ENCODE measurements at places on chromosomes 12 and 14. TPM values are rescaled to one million over a fixed set of nuclear protein-coding genes. Genes with fewer than 3 reads are reported as not detected.

GRCh38 chr12:94079566-94080340 is 68.6 kb upstream of the PLXNC1 start:
- no peaks in the 10 kb centered on the region for H3K4me1 ChIP-seq
- H3K27me3 ChIP-seq = peaks cover 3% of the 10 kb centered on the region
- no peaks in the 10 kb centered on the region for H3K36me3 ChIP-seq
- no peak for DNase-seq

DNA sequence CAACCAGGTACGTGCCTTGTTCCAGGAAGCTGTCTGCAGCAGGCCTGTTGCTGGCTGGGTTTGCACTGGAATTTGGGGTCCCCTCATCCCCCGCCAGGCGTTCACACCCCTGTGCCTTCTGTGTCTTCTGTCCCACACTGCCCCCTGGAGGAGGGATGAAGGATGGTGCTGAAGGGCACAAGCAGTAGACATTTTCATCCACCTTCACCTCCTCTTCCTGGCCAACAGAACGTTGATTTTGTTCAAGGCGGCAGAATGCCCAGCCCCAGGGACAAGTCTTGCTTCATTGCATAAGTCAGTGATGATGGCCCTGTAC is 122.1 kb downstream of the CALM1 start:
- no peaks in the 10 kb centered on the region for H3K27me3 ChIP-seq
- H3K36me3 ChIP-seq = no peaks in the 10 kb centered on the region
- DNase-seq = no peak
- no peak overlapping the region for H3K27ac ChIP-seq
- H3K4me3 ChIP-seq = no peak overlapping the region
- H3K4me1 ChIP-seq = peaks cover 11% of the 10 kb centered on the region

GRCh38 chr14:76235628-76236027 is 83.9 kb downstream of the GPATCH2L start:
- DNase-seq = no peak
- H3K27ac ChIP-seq = no peak overlapping the region
- no peaks in the 10 kb centered on the region for H3K4me1 ChIP-seq
- H3K27me3 ChIP-seq = no peaks in the 10 kb centered on the region
- no peaks in the 10 kb centered on the region for H3K36me3 ChIP-seq

The LYZ gene
- total RNA-seq = not detected

DNA sequence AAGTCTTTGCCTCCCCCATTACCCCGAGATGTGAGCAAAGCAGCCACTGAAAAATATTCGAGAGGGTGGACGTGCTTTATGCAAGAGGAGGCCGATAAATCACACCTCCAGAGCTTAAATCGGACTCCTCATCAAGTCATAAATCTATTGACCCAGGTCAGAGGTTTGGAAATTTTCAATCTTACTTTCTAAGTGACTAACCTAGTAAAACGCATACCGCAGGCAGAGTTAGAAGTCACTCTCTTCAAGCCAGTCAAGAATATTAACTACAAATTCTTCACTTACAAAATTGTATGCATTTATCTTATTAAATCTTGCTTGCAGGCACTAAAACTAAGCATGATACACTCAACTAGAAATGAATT is 34.9 kb downstream of the GPHB5 start:
- H3K4me1 ChIP-seq = no peaks in the 10 kb centered on the region
- H3K4me3 ChIP-seq = no peak overlapping the region
- H3K27me3 ChIP-seq = no peaks in the 10 kb centered on the region
- DNase-seq = no peak
- no peaks in the 10 kb centered on the region for H3K36me3 ChIP-seq

DNA sequence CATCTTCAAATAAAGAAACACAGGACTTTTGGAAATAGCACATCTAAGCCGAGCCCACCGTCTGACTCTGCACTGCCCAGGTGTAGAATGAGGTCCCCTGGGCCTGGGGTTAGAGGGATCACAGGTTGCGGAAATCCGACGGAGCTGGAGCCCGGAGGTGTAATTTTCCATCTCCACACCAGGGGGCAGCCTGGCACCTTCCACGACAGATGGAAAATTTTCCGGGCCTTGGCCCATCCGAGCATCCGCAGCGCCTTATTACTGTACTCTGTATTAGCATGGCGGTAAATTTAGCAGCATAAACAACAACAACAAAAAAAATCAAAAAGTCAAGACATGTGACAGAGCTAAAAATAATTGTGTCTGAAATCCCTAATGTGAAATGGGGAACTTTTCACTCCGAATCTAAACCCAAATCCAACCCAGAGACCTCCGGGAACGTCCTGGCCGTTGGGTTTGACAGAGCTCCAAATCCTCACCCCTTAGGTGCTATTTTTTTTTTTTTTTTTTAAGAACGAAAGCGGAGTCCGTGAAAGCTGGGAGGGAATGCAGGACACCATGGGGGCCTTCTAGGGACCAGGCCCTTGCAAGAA is 93.9 kb downstream of the KSR2 start:
- H3K4me1 ChIP-seq = no peaks in the 10 kb centered on the region
- no peaks in the 10 kb centered on the region for H3K27me3 ChIP-seq
- DNase-seq = peak; percentile 59
- H3K4me3 ChIP-seq = no peak overlapping the region
- H3K36me3 ChIP-seq = no peaks in the 10 kb centered on the region

DNA sequence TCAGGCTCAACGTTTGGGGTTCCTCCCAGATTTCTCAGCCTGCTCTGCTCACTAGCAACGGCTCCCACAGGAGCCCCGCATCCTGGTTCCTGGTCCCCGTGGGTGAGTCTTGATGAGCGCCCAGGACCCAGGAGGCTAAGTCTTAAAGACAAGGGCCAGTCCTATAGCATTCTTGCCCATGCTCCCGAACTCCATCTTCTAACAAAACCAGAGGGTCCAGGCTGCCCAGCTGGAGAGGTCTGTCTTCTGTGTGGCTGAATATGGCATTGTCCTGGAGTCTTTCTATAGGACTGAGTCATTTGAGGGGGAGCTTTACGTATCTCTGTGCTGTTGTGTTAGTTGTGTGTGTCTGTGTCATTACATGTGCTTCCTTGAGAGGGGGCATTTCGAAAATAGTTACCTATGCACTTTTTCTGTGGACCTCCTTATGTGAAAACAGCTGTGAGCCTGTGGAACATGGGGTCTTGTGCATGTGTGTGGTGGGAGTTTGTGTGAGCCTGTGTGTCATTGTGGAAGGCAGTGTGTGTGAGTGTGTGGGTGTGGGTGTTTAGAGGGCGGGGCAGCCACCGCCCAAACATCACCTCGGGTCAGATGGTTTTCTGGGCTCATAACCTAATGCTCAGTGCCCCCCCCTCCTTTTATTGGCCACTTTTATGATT is 9.1 kb upstream of the TBX5 start:
- H3K27ac ChIP-seq = no peak overlapping the region
- H3K4me3 ChIP-seq = no peak overlapping the region
- H3K4me1 ChIP-seq = no peaks in the 10 kb centered on the region
- H3K36me3 ChIP-seq = no peaks in the 10 kb centered on the region

The DIO3 gene
- total RNA-seq = not detected

- H3K27ac ChIP-seq = no peak overlapping the region
- no peak overlapping the region for H3K4me3 ChIP-seq
- no peak for DNase-seq
- no peaks in the 10 kb centered on the region for H3K27me3 ChIP-seq
Observed at GRCh38 chr14:58752771-58753201, 115.0 kb downstream of the DACT1 start.

The ANKS1B gene
- total RNA-seq = not detected

- H3K27ac ChIP-seq = no peak overlapping the region
- no peaks in the 10 kb centered on the region for H3K36me3 ChIP-seq
- no peaks in the 10 kb centered on the region for H3K27me3 ChIP-seq
- no peak overlapping the region for H3K4me3 ChIP-seq
- no peaks in the 10 kb centered on the region for H3K4me1 ChIP-seq
- DNase-seq = no peak
Observed at GRCh38 chr12:130357241-130357640, 19.6 kb downstream of the PIWIL1 start.

DNA sequence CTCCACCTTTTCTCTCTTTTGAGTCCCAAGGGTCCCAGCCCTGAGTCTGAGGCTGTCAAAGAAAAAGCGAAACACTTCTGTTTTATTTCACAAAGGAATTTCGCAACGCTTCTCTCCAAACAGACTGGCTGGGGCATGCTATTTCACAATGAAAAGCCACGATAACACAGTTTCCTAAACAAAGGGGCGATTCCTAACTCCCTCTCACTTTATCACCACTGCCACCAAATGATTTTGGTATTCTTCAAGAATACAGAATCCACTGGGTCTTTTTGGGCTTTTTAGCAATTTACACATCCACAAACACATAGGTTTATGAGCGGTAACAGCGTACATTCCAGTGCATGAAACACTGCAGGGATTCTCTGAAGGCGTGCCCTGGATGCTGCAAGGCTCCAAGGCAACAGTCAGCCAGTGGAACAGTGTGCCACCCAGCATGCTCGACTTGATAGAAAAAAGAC is 161.2 kb downstream of the DAD1 start:
- H3K27me3 ChIP-seq = no peaks in the 10 kb centered on the region
- H3K4me3 ChIP-seq = peak overlapping the region; percentile 15
- DNase-seq = no peak
- peaks cover 32% of the 10 kb centered on the region for H3K4me1 ChIP-seq
- 0 out of 2 replicates have a peak overlapping the region, but pooled peaks have one; percentile 4 for H3K27ac ChIP-seq

The SVOP gene
- total RNA-seq = not detected

The GALNT8 gene
- not detected for total RNA-seq

DNA sequence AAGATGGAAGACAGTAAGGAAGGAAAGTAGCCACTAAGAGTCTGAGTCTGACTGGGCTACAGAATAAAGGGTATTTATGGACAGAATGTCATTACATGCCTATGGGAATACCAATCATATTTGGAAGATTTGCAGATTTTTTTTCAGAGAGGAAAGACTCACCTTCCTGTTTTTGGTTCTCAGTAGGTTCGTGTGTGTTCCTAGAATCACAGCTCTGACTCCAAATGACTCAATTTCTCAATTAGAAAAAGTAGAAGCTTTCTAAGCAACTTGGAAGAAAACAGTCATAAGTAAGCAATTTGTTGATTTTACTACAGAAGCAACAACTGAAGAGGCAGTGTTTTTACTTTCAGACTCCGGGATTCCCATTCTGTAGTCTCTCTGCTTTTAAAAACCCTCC is 15.4 kb upstream of the PAPLN start:
- H3K27me3 ChIP-seq = no peaks in the 10 kb centered on the region
- no peak overlapping the region for H3K4me3 ChIP-seq
- peaks cover 35% of the 10 kb centered on the region for H3K4me1 ChIP-seq
- H3K36me3 ChIP-seq = peaks cover 17% of the 10 kb centered on the region
- peak overlapping the region; percentile 41 for H3K27ac ChIP-seq

- H3K4me3 ChIP-seq = no peak overlapping the region
- H3K27me3 ChIP-seq = no peaks in the 10 kb centered on the region
- no peak for DNase-seq
- no peaks in the 10 kb centered on the region for H3K36me3 ChIP-seq
- H3K4me1 ChIP-seq = no peaks in the 10 kb centered on the region
- no peak overlapping the region for H3K27ac ChIP-seq
Observed at GRCh38 chr12:115762936-115763335, 514.6 kb downstream of the MED13L start.

GRCh38 chr12:112967858-112968257 is 10.5 kb upstream of the OAS2 start:
- H3K27me3 ChIP-seq = no peaks in the 10 kb centered on the region
- no peaks in the 10 kb centered on the region for H3K4me1 ChIP-seq
- H3K36me3 ChIP-seq = peaks cover 27% of the 10 kb centered on the region
- no peak overlapping the region for H3K27ac ChIP-seq

DNA sequence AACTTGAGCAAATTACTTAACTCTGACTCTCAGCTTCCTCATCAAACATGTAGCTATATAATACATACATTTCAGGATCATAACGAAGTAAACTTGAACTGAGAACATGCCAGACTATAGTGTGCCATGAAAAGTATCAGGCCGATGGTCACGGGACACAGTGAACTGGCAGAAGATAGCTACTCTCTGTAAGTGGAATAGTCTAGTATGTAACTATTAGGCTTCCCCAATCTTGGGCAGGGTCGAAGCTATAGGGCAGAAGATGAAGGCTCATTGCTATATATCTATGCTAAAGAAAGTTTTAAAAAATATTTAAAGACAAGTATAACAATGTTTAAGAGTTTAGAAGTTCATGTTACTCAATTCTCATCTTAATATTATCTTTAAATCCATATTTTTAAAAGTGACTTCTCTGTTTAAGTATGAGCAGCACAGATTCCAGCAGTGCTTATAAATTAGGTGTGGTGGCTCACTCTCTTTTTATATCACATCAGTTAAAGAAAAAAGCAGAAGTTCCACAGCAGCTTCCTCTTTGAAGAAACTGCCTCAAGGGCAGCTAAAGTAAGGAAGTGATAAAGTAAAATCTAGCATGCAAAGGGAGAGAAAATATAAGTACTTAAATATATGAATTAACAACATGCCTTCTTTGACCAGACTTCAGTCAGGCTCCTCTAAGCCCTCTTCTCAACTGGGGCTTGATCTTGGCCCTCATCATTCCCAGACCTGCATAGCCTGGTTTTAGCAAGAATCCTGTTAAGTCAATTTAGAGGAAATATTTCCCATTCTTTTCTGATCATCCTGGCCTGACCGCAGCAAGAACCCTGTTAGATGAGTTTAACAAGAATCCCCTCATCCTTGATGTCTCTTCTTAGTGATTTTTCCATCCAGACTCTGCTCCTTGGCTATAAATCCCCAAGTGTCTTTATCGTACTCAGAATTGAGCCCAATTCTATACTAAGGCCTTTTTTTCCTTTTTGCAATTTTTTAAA is 8.4 kb upstream of the GLIPR1 start:
- no peak overlapping the region for H3K4me3 ChIP-seq
- no peaks in the 10 kb centered on the region for H3K27me3 ChIP-seq
- DNase-seq = no peak
- H3K27ac ChIP-seq = no peak overlapping the region

- H3K27ac ChIP-seq = no peak overlapping the region
- no peak overlapping the region for H3K4me3 ChIP-seq
- H3K27me3 ChIP-seq = no peaks in the 10 kb centered on the region
- no peaks in the 10 kb centered on the region for H3K4me1 ChIP-seq
- no peak for DNase-seq
Observed at GRCh38 chr12:2633825-2634200, 161.0 kb upstream of the FKBP4 start.

DNA sequence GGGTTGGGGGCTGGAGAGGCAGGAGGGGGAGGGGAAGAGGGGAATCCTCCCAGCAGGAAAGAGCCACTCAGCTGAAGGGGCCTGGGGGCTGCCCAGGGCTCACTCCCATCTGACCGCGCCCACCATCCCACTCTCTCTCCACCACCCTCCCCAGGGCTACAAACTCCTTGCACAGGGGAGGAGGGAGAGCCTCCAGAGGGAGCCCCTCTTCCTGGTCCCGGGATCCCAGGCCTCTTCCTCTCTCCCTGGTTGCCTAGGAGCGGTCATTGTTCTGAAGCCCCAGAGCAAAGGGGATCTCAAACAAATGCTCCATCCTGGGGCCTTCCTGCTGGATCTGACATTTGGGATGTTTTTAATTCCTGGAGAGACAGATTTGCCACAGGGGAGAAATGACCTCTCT is 39.8 kb upstream of the DLK1 start:
- H3K27me3 ChIP-seq = no peaks in the 10 kb centered on the region
- DNase-seq = no peak
- no peak overlapping the region for H3K4me3 ChIP-seq
- peaks cover 31% of the 10 kb centered on the region for H3K4me1 ChIP-seq
